ENCODE measurements at places on chromosomes 6 and 20. TPM values are rescaled to one million over a fixed set of nuclear protein-coding genes. Genes with fewer than 3 reads are reported as not detected.
A peak's percentile ranks its signal among the peaks of the same experiment; 100 is the strongest.

The PPP1R3G gene
- 7.8 TPM for total RNA-seq

The HACE1 gene
- total RNA-seq: 19.9 TPM

The GPR63 gene
- total RNA-seq: 0.83 TPM

The OPRL1 gene
- 0.83 TPM for total RNA-seq

DNA sequence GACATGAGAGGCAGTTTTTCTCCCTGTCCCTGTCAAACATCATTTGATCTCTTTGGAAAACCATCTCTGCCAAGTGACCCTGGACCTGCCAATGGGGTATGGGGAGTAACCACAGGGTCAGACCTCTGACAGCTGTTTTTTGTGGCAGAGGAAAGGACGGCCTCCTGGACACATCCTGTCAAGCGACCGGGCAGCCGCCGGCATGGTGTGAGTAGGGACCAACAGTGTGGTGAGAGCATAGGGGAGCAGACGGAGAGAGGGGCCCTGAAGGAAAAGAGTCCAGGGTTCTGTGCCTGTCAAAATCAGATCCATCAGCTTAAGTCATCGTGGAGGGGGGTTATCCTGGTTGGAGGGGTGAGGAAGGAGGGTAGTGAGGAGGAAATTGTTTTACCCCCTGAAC, 10.1 kb downstream of the DNTTIP1 start:
- no peaks in the 10 kb centered on the region for H3K27me3 ChIP-seq
- peaks cover 51% of the 10 kb centered on the region for H3K36me3 ChIP-seq
- H3K4me3 ChIP-seq: no peak overlapping the region
- peaks cover 10% of the 10 kb centered on the region for H3K4me1 ChIP-seq
- no peak overlapping the region for H3K27ac ChIP-seq

GRCh38 chr6:125191916-125192609, 38.5 kb downstream of the TPD52L1 start:
- H3K27ac ChIP-seq: no peak overlapping the region
- DNase-seq: no peak
- H3K4me3 ChIP-seq: no peak overlapping the region

DNA sequence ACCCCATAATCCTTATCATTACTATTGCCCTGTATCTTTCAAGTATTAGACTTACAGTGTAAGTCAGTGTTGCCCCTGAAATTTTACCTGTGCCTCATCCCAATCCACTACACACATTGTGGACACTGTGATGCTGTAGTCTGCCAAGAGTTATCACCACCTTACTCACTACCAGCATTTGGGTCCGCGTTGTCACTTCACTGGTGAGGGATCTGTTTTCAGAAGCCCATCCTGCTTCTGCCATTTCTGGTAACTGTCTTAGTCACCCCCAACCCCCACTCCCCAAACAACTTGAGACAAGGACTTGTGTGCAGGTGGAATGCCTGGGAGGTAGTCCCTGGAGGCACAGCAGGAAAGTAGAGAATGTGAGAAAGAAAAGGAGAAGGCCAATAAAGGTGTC, 6.0 kb upstream of the RAB44 start:
- H3K27ac ChIP-seq: no peak overlapping the region
- peaks cover 18% of the 10 kb centered on the region for H3K36me3 ChIP-seq
- no peaks in the 10 kb centered on the region for H3K27me3 ChIP-seq
- DNase-seq: no peak
- H3K4me1 ChIP-seq: peaks cover 7% of the 10 kb centered on the region
- H3K4me3 ChIP-seq: no peak overlapping the region

- no peaks in the 10 kb centered on the region for H3K4me1 ChIP-seq
- H3K27ac ChIP-seq: no peak overlapping the region
- no peaks in the 10 kb centered on the region for H3K27me3 ChIP-seq
- DNase-seq: no peak
- no peak overlapping the region for H3K4me3 ChIP-seq
Measured at GRCh38 chr20:44217342-44218092, 6.9 kb upstream of the OSER1 start.

DNA sequence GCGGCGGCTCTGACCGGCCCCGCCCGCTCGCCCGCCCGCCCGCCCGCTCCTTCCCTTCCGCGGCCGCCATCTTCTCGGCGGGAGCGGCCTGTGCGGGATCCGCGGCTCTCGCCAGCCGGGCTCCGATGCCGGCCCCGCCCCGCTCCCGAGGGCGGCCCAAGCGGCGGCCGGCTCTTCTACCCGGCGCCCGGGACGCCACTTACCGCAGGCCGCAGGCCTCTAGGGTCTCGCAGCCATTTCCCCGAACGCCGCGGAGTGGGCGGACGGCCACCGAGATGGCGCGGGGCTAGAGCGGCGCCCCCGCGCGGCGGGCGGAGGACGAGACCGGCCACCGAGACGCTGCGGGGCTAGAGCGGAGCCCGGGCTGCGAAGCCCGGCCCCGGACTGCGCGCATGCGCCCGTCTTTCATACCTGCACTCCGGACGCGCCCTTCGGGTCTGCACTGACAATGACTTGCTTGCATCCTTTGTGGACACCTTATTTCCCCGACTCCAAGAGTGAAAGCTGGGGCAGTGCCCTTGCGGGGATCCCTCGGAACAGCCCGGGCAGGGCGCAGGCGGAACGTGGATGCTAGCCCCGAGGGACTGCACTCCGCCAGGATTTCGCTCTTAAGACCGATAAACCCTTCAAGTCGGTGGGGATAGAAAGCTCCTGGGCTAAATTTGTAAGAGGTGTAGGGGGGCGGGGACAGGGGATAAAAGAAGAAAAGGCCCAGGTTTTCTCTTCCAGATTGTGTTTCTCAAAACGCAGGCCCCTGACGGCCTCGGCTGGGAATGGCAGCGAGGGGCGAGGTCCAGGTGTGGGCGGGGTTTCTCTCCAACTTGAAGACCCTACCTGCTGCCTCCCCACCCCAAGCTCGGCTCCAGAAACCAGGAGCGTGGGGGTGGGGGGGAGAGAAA, at the start of gene DIDO1:
Gene DIDO1, minus strand, starts transcription at position 277 of the 899 bp plus-strand sequence.
- H3K4me1 ChIP-seq: peaks cover 77% of the 10 kb centered on the region
- H3K27me3 ChIP-seq: no peaks in the 10 kb centered on the region
- peak; percentile 93 for DNase-seq
- peak within 1 kb of the TSS; percentile 96 for H3K4me3 ChIP-seq
- H3K27ac ChIP-seq: peak within 1 kb of the TSS; percentile 95

DNA sequence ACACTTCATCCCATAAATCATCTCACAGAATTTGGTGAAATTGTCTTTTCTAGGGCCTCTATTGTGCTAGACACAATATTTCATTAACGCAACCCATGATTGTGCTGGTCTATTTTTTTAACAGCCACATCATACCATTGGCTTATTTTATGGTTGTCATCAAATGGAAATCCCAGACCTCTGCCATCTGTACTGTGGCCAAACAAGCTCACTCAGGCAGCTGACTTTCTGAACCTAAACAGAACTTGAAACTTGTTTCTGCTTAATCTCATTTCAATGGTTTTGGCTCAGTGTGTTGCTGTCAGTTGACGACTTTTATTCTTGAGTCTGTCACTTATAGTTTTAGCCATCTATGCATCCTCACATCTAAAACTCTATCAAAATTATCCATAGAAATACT, 111.8 kb downstream of the HAO1 start:
- H3K36me3 ChIP-seq: no peaks in the 10 kb centered on the region
- H3K27me3 ChIP-seq: no peaks in the 10 kb centered on the region
- no peak for DNase-seq
- no peak overlapping the region for H3K27ac ChIP-seq

DNA sequence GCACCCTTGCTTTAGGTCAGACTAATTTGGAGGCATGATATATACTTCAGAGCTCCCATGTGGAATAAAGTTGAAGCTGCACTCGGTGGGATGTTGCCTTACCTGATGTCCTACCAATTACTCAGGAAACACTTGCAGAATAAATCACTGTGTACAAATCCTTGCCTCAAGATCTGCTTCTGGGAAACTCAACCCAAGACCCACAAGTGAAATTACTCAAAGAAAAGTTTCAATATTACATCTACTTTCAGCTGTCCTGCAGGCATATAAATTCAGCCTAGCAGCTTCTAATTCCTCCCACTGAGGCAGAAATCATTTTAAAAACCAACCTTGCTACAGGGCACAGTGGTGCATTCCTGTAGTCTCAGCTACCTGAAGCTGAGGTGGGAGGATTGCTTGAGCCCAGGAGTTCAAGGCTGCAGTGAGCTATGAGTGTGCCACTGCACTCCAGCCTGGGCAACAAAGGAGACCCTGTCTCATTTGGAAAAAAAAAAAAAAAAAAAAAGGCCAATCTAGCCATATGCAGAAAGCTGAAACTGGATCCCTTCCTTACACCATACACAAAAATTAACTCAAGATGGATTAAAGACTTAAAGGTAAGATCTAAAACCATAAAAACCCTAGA, 20.7 kb upstream of the DCDC2 start:
- H3K36me3 ChIP-seq: no peaks in the 10 kb centered on the region
- H3K27me3 ChIP-seq: no peaks in the 10 kb centered on the region
- DNase-seq: no peak
- no peak overlapping the region for H3K27ac ChIP-seq

Measured in esophagus muscularis mucosa (tissue), 4 donors.